Activated CD8-positive, alpha-beta memory T cell treated with anti-CD3 and anti-CD28 coated beads for 36 hours (primary cell): ENCODE measurements at places on chromosomes 3 and 15. TPM values are rescaled to one million over a fixed set of nuclear protein-coding genes. Genes with fewer than 3 reads are reported as not detected.

TRIM42 gene
- not detected for total RNA-seq

KLF15 gene
- total RNA-seq: 0.42 TPM

SERPINI1 gene
- total RNA-seq: 1.1 TPM

RASL12 gene
- total RNA-seq: not detected
